Activated CD4-positive, alpha-beta T cell treated with anti-CD3 and anti-CD28 coated beads for 1 hour (primary cell): ENCODE measurements at places on chromosomes 5 and 9.

- no peak for DNase-seq
Measured at GRCh38 chr9:94796687-94797086, 70.2 kb downstream of the AOPEP start.

- DNase-seq: no peak
Measured at GRCh38 chr9:94913550-94913949, 187.1 kb downstream of the AOPEP start.

DNA sequence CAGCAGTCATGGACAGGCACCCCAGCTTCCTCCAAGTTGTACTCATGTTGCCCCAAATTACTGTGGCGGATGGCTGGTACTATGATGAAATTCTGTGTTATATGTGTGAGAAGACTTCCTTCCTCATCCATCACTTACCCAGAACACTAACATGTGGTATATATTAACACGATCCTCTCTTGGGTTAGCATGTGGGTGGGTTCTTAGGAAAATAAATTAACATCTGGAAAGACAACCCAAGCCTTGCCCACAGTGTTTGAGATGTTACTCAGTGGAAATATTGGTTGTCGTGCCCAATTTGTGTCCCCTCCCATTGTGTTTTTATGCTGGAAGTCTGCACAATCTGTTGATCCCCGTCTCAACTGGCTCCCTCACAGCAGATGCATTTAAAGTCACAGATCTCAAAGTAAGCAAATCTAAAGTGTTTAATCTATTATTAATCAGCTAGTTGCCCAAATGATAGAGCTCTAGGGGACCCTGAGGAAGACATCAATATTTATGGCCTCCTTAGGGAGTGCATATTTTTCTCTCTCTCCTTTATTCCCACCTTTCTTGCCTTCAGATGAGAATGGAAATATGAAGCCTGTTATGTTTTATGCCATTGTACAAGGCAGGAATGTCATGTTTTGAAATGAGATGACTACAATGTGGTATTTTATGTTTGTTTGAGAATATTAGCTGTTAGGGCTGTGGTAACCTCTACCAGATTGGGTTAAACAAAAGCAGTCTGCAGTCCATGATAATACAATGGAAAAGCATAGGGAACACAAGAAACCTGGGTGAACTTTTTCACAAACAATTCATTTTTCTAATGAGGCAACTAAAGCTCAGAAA, 93.9 kb downstream of the GRIA1 start:
- no peak for DNase-seq

DNA sequence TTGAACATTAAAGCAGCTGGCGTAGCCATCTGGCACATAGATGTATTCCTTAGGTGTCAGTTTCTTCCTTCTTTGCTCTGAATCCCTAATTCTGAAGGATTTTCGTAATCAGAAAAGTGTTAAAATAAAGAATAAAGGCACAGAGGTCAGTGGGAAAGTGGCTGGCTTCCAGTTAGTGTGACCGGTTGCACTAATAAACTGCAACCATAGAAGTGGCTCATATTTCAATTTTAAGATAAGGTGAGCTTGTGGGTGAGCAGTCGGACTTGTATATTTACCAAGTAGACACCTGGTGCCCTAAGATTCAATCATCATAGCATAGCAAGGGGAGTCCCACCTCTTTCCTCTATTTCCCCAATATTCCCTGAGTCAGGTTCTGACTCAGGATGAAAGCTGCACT, 459.6 kb downstream of the ACTL7B start:
- no peak for DNase-seq
